ENCODE measurements at places on chromosomes 7 and 10. TPM values are rescaled to one million over a fixed set of nuclear protein-coding genes. Genes with fewer than 3 reads are reported as not detected.

Gene GFRA1
- total RNA-seq: 0.72 TPM

Gene PNLIP
- not detected for total RNA-seq

Gene CALCR
- total RNA-seq: not detected

Gene PCLO
- total RNA-seq: 1.2 TPM

Data from RPMI7951 (cell line).